ENCODE measurements at places on chromosomes 11 and 22. TPM values are rescaled to one million over a fixed set of nuclear protein-coding genes. Genes with fewer than 3 reads are reported as not detected.
A peak's percentile ranks its signal among the peaks of the same experiment; 100 is the strongest.

- DNase-seq = no peak
These were observed 166.8 kb downstream of the CSNK2A3 start for GRCh38 chr11:11186249-11186648.

DNA sequence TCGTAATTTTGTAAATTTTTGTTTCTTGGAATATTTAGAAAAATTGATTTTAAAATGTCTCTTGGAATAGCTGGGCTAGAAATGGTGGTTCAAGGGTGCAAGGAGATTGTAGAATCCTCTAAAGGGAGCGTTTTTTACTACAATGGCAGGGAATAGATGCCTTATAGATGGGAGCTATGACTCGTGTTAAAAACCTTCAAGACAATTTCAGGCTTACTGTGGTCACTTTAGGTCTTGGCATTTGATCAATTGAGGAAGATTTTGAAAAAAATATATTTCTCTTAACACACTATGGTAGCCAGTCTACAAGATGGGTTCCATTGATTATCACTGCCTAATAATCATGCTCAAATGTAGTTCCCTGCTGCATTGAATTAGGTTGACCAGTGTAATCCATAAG lies 25.0 kb downstream of the METTL15 start:
- DNase-seq = no peak

Gene PTGDR2
- total RNA-seq = not detected

Gene CSNK2A3
- total RNA-seq = 0.84 TPM

GRCh38 chr11:113529606-113530005 lies 54.4 kb upstream of the DRD2 start:
- DNase-seq = no peak

GRCh38 chr11:116326146-116326545 lies 446.6 kb downstream of the BUD13 start:
- no peak for DNase-seq

Gene CRELD2
- 84.6 TPM for total RNA-seq

- peak; percentile 34 for DNase-seq
These were observed 103.6 kb upstream of the HSD17B12 start for GRCh38 chr11:43576803-43577521.

Gene C11orf87
- 0.08 TPM for total RNA-seq

- DNase-seq = no peak
These were observed 99.7 kb downstream of the RRAS2 start for GRCh38 chr11:14259186-14259784.

DNA sequence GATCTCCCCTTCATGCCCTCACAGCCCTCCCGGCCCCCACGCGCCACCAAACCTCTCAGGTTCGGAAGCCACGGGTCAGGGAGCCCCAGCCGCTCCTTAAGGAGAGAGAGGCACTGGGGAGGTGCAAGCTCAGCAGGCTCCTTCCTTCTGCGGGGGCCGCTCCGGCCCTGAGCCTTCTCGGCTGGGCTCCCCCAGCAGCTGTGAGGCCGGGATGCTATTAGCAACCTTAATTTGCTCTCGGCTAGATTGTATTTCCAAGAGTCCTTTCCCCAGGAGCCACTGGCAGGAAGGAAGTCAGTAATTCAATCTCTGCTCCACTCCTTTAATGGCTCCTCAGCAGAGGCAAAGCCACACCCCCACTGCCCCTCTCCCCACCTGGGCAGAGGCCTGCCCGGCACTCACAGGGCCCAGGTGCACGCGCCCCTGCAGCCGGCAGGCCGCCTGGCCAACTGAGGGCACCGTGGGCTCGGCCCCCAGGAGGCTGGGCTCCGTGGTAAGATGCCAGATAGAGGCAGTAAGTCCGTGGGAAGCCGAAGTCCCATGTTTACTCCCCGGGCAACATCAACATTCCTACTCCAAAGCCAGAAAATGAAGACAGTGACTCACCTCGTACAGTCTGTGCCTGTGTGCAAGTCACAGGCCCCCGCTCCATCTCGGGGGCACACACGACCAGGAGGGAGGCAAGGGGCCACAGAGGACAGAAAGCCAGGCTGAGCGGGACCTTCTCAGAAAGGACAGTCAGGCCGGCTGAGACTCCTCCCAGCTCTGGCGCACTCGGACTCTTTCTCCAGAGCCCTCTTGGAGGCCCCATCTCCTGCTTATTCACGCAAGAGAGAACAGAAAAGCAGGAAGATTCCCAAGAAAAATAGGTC lies 5.2 kb downstream of the IGSF9B start:
- peak; percentile 33 for DNase-seq

Gene HBD
- not detected for total RNA-seq

DNA sequence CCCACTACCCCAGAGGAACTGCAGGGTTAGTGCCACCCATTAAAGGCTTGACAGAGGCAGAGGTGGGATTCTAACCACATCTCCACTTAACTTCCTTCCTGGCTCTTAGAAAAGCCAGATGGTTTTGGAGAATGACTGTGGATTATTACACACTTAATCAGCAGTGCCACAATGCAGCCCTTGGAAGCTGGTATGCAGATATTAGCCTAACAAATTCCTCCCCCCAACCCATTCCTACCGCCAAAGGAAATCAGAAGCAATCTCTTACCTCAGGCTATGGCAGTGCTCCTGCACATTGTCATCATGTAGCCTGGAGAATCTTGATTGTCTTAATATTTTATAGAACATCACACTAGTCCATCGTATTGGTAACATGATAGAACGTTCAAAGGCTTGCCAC lies 23.2 kb upstream of the NRGN start:
- no peak for DNase-seq

- DNase-seq = no peak
These were observed 19.4 kb downstream of the HTR3A start for GRCh38 chr11:113994077-113994954.

Gene OR6Q1
- not detected for total RNA-seq

GRCh38 chr11:128613300-128613995 lies 26.1 kb upstream of the ETS1 start:
- no peak for DNase-seq

DNA sequence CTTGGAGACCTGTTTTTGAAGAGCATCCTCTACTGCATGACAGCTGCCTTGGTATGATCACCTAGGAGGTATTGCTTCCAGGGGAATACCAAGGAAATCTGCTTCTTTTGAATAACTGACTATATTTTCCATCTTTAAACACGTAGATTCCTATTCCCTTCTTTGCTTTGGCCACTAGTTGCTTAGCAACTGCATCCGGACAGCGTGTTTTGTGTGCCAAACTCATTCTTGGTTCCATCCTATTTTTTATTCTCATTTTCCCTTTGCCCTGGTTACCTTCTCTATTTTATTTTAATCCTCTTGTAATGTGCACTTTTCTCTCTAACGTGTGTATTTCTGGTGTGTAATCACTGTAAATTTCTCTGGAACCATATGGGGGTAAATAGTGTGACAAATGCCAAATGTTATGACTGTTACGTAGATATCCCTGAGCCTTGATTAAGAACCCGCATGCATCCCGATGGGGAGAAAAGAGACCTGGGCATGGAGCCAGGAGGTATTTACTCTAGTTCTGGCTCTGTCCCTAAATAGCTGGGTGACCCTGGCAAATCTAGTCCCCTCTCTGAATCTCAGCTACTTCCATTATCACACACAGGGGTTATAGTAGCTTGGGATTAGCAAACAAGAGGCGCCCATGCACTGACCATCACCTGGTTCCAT lies 241.7 kb downstream of the MIAT start:
- DNase-seq = no peak

- no peak for DNase-seq
These were observed 69.6 kb upstream of the SHISAL1 start for GRCh38 chr22:44382116-44383038.

DNA sequence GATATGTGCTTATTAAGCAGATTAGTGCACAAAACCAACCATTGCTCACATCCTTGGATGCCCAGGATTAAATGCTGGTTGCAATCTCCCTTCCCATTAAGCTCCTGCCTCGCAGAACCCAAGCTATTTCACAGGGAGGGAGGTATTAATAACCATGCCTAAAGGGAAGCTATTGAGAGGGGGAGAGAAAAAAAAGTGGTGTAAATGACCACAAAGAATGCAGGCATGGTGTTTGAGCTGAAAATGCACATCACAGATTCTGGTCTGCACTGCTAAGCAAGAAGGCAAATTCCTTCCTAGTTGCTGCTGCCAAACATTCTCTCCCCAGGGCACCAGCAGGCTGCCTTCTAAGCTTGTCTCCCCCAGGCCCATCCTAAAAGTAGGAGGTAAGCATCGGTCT lies 92.0 kb upstream of the ISX start:
- no peak for DNase-seq

GRCh38 chr11:104061853-104062521 lies 25.5 kb downstream of the DDI1 start:
- DNase-seq = no peak

DNA sequence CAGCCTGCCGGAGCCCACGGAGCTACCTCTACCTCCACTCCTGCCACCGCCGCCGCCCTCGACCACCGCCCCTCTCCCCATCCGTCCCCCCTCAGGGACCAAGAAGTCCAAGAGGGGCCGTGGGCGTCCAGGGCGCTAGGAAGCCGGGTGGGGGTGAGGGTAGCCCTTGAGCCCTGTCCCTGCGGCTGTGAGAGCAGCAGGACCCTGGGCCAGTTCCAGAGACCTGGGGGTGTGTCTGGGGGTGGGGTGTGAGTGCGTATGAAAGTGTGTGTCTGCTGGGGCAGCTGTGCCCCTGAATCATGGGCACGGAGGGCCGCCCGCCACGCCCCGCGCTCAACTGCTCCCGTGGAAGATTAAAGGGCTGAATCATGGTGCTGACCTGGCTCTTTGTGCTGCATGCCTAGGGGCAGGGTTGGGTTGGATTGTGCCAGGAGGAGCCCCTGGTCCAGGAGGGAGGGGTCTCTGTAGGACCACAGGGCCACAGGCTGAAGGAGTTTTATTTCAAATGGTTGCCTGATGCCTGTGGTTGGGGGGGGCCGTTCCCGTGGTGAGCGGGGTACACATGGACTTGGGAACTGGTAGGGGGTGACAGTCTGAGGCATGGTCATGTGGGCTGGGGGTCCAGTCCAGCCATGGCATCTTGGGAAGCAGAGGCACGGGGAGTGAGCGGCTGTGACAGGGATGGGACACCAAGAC lies 2.3 kb downstream of the PTPRCAP start:
- no peak for DNase-seq

Gene FAT3
- total RNA-seq = 0.37 TPM

Gene LSP1
- not detected for total RNA-seq

Gene CARD10
- 5.6 TPM for total RNA-seq

Gene SCGB1A1
- total RNA-seq = not detected

DNA sequence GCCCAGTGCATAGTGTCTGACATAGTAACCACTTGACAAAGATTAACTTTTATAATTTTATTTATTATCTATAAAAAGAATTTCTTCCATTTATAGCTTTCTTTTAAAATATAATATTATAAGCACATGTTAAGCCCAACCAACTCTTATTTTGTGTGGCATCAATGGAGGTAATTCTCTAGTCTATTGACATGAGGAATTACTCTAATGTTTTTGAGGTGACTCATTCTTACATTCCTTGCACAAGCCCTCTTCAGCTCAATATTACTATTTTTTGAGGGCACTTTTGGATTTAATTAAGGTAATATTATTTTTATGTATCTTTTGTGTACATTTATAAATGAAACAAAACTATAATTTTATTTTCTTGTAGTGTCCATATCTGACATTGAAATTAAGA lies 59.6 kb downstream of the AASDHPPT start:
- DNase-seq = no peak

DNA sequence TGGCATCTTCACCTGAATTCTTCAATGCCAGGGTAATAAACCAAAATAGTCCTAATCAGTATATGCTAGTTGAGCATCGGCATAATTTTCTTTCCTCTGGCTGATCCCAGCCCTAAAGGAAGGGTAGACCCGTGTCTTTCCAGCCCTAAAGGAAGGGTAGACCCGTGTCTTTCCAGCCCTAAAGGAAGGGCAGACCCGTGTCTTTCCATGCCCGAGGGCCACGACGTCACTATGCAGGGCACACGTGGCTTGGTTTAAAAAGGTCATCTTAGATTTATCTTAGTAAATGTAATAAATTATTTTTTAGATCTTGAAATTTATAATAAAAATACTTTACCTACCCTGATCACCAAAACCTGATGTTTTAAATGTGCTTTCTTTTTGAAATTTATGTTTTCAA lies 45.5 kb downstream of the BID start:
- DNase-seq = no peak

Gene SYT9
- total RNA-seq = not detected

DNA sequence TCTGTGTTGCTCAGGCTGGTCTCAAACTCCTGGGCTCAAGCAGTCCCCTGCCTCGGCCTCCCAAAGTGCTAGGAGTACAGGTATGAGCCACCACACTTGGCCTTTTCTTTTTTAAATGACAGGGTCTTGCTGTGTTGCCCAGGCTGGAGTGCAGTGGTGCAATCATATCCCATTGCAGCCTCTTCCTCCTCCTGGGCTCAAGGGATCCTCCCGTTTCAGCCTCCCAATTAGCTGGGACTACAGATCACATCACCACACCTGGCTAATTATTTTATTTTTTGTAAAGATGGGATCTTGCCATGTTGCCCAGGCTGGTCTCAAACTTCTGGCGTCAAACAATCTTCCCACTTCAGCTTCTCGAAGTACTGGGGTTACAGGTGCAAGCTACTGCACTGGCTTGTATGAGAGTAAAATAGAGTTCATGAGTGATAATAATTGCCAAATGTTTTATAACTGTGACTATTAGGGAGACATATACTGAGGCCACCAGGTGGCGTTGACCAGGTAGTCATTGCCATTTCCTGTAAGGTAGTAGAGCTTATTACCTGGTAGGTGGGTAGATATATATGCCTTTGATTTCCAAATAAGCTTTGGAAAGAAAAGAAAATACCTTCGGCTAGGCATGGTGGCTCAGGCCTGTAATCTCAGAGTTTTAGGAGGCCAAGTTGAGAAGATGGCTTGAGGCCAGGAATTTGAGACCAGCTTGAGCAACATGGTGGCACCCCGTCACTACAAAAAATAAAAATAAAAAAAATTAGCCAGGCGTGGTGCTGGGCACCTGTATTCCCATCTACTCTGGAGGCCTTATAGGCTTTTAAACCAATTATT lies 5.4 kb downstream of the FDX1 start:
- no peak for DNase-seq

DNA sequence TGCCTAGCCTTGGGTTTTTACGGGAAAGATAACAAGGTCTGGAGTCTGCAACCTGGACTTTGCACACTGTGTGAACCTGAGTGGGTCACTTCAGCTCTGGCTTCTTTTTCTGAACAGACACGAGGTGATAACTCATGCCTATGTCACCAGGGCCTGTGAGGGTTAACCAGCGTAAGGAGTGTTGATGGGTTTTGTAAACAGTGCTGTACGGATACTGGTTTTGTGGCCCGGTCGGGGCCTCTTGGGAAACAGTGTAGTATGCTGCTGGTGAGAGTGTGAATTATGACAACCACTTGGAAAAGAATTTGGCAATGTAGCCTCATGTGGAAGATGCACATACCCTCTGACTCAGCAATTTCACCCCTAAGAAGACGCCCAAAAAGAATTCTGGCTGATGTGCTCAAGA lies 266.8 kb downstream of the MN1 start:
- DNase-seq = peak; percentile 48

- no peak for DNase-seq
These were observed 53.7 kb downstream of the TECTA start for GRCh38 chr11:121154486-121155314.

GRCh38 chr11:84626256-84626655 lies 1000.9 kb downstream of the DLG2 start:
- DNase-seq = no peak

Gene PGA4
- total RNA-seq = not detected

- no peak for DNase-seq
These were observed 48.8 kb downstream of the PARVA start for GRCh38 chr11:12426176-12426575.

Gene NXPE1
- not detected for total RNA-seq

Gene OR8A1
- not detected for total RNA-seq

Data from HFFc6 (cell line).